ENCODE measurements at places on chromosomes 3 and 15.

DNA sequence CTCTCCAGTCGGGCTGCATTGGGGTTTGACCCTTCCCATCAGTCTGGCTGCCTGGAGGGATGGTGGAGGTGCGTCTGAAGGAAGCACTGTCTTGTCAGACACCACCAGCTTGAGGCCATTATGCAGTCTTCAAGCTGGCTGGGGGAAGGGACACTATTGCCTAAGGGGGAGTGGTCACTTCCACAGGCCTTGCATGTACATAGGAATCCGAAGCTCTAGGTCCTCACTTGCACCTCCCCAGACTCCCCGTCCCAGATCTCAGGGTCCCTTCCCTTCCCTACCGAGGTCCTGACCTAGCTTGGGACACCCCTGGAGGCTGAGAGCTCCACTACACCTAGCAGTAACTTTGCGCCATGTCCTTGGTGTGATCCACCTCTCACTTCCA is 48.6 kb upstream of the KLF13 start:
- DNase-seq: no peak

DNA sequence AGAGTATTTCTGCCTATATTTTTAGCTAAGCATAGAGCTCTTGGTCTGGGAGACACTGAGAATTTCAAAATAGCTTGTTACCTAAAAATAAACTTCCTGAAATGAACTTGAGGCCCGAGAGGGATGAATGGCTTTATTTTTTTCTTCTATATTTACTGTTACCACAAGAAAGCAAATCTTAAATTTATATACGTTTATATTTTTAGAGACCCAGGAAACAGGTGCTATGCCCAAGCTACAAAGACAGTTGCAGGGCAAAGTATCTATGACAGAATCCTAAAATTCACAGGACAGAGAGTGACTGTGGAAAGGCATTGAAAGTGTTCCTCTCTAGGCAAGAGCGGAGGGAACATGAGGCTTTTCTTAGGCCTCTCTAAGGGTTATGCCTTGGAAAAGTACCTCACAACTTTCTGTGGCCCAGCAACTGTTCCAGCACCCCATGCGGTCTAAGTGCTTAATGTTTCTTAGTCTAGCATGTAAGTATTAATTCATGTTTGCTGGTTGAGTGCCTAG is 36.5 kb downstream of the TGFBR2 start:
- DNase-seq: no peak

DNA sequence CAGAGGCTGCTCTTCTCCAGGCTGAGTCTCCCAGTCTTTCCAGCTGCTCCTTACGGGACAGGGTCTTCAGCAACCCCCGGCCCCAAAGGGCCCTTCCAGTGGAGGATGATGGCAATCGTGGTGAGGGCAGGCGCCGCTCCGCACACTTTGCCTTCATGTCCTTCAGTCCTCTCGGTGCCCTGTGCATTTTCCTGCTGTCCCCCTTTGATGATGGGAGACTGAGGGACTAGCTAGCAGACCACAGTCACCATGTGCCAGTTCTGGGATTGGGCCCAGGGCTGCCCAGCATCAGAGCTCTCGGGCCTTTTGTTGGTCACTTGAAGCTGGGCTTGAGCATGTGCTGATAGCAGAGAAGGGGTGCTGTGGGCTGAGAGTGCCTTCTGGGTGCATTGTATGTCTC is 8.8 kb upstream of the TXNRD3 start:
- no peak for DNase-seq

- no peak for DNase-seq
Measured at GRCh38 chr3:152177757-152178156, 91.0 kb upstream of the MBNL1 start.

DNA sequence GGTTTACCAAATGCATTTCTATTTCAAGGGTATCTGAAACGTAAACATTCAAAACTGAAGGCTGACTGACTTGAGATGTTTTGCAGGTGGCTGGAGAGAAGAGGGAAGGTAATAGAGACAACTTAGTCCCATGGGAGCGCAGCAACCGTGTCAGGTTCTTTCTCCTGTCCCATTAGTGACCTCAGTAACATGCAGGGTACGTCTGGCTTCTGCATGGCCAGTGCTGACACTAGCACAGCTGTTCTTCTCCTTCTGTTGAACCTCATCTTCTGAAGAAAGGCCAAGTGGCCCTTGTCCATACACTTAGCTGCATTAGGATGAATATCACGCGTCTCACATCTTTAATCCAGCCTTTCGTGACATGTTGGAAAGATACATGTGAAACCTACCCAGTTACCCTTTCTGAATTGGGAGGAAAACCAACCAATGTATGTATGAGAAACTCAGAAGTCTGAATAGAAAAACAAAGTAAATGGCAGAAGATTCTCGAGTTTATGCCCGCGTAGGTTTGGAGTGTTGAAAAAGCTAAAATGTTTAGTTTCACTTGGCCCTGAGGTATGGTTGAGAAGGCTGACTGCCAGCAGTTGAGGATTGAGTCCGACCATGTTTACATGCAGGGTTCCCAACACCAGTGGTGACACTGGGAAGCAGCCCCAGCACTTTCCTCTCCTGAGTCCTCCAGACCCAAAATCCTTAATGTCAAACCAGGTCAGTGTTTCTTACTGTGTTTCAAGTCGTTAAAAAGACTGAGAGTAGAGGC is 10.3 kb downstream of the NCBP2 start:
- DNase-seq: no peak

DNA sequence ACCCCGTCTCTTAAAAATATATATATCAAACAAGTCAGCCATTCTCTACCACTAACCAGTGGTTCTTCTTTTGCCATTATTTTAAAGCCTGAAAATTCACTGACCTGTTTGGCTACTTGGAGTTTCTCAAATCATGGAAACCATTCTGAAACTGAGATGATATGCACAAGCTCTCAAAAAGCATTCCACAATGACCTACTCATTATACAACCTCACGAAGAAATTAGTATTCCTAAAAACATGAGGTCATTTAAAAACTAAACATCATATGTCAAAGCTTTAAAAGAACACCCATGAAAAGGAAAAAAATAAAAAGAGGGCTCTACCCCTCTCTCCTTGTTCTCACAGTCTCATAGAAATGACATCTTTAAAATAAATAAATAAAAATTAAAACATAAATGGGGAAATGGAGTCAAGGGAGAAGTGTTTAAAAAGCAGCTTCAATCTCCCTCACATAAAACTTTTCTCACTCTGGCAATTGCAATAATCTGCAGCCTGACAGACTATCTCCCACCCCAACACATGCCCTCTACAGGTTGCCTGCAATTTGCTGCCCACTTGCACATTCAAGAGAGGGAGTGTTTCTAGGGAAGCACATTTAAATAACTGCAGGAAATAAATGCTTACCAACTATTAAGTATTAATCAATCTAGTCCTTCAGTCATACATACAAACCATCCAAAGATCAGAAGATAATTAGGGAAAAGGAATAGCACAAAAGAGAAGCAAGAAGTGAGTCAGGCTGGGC is 73.3 kb downstream of the TRANK1 start:
- DNase-seq: no peak

DNA sequence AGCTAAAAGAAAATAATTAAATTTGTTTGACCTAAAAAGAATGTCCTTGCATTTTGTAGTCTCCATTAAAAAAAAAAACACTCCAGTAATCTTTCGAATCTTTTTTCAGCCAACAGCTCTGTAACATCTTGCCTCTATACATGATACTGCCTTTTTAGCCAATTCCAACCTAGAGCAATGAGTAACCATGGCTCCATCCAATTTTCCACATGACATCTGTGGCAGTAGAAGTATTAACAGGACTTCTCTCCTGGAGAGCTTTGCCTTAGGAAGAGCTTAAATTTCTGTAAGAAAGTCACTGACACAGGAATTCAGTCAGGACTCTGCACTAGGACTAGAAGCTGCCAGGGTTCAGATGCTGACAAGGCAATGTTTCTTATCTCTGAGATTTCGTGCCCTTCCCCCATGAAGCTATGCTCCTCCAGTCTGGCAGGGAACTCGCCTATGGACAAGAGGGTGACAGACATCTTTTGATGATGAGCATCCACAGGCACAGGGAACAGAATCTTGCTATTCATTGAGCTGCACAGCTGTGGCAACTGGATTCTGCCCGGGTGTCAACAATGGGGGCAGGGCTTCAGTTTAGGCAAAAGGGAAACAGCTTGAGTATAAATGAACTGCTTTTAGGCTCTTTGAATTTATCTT is 81.8 kb downstream of the ALCAM start:
- no peak for DNase-seq

- DNase-seq: no peak
Measured at GRCh38 chr3:195556390-195556789, 13.3 kb upstream of the PPP1R2 start.

- no peak for DNase-seq
Measured at GRCh38 chr15:38680775-38681174, 116.2 kb upstream of the RASGRP1 start.

GRCh38 chr3:169812332-169813235 is at the start of the genes LRRC34 and LRRIQ4:
TSS of gene LRRC34 (minus strand) at chr3:169812904. CDS start at chr3:169812548, 356 bp downstream.
TSS of gene LRRIQ4 (plus strand) at chr3:169812870. CDS start at chr3:169821922, 9,052 bp downstream.
- DNase-seq: no peak

DNA sequence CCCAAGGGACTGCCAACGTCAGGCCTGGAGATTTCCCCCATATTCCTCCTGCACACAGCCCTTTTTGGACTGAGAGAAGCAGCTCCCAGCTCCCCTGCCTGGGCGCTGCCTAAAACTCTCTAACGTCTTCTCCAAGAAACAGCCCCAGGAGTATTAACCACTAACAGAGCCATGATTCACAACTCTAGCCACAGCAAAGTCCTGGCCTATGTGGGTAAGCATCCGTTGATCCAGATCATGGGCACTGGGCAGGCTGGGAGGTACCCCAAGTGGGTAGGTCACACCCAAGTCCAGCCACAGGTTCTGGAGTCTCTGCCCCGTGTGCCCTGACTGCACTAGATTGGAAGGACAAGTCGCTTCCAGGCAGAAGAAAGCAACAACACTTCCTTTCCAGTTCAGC is 31.9 kb downstream of the NBEAL2 start:
- DNase-seq: no peak

- DNase-seq: no peak
Measured at GRCh38 chr15:49673861-49674260, 53.0 kb downstream of the DTWD1 start.

- no peak for DNase-seq
Measured at GRCh38 chr3:5231074-5231473, 43.6 kb downstream of the EDEM1 start.

DNA sequence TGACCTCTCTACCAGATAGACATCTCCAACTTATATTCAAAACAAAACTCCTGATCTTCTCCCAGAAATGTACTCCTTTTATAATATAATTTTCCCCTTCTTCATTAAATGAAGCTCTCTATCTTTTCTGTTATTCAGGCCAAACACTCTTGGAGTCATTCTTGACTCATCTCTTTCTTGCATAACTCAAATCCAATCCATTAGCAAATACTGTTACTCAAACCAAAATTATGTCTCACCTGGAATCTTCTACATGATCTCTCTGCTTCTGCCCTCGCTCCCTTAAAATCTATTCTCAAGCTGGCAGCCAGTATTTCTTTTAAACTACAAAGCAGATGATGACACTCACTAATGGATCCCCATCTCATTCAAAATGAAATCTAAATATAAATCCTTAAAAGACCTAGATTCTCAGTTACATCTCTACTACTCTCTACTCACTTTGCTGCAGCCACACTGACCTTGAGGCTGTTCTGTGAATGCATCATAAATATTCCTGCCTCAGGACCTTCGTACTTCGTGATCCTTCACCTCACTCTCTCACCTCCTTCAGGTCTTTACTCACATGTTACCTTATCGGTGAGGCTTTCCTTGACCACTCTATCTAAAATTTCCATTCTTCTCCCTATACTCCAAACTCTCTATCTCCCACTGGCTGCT is 160.9 kb downstream of the TBC1D5 start:
- no peak for DNase-seq

GRCh38 chr15:100889385-100890050 is 9.9 kb downstream of the ALDH1A3 start:
- peak; percentile 9 for DNase-seq

DNA sequence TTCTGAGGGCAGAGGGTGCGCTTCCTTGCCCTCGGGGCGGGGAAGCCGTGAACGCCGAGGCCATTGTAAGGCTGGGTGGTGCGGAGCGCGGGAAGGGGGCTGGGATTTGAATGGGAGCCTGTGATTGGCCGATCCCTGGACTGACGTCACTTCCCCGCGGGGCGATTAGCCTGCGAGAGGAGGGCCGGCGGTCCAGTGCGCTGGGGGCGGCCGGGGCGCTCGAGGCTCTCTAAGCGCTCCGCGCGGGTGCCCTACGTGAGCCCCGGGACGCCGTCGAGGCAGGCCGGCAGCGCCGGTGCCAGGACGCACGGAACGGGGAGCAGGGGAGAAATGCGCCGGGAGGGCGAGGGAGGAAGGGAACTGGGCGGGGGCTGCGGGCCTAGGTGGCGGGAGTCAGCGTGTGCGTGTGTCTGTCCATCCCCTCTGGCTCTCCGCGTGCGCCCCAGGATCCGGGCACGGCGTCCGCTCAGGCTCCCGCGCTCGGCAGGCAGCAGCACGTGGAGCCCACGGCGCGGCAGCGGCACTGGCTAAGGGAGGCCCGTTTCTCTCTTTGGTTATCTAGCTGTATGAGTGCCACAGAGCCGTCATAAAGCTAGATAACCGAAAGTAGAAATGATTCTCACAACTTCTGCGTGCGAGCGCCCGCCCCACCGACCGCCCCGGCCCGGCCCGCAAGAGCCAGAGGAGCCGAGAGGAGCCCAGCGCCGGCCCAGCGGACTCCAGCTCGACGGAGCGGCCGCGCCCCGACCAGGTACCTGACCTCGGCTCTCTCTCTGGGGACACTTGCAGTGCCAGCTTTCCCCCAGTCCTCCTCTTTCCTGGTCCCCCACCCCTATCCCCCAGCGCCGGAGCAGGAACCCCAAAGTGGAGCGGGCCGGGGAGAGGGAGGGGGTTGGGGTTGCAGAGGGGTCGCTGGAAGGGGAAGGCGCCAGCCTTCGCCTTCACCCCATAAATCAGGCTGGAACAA is 33.1 kb upstream of the POLG start:
- no peak for DNase-seq

GRCh38 chr15:58291848-58292247 is 139.9 kb upstream of the LIPC start:
- no peak for DNase-seq

DNA sequence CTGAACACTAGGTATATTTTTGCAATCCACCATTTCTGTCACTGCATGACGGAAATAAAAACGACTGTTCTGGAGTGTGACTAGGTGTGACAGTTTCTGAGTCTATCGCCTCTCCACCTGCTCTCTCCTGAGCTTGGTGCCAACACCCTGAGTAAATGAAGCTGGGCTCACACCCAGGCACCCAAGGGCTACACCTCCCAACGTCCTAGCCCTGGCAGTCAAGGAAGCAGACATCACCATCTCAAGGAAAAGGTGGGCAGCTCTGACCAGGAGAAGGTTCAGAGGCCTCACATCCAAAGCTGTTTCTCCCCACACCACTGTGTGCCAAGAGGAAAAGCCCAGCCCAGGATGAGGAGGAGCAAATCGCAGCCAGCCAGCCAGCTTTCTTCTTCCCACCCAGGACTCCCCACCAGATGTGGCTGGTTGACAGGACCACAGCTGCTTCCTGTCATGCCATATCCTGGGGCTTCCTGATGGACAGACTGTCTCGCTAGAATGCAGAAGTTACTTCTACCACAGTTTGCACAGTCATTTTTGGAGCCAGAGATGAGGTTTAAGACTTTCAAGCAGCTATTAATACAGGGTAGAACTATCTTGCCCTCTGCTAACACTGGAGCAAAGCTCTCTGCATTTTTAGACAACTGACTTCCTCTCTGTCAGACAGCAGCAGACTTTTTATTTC is 3.3 kb downstream of the SCAMP2 start:
- no peak for DNase-seq

Measured in T1000 (cell line).